ENCODE measurements at places on chromosomes 3 and 15.
A peak's percentile ranks its signal among the peaks of the same experiment; 100 is the strongest.

DNA sequence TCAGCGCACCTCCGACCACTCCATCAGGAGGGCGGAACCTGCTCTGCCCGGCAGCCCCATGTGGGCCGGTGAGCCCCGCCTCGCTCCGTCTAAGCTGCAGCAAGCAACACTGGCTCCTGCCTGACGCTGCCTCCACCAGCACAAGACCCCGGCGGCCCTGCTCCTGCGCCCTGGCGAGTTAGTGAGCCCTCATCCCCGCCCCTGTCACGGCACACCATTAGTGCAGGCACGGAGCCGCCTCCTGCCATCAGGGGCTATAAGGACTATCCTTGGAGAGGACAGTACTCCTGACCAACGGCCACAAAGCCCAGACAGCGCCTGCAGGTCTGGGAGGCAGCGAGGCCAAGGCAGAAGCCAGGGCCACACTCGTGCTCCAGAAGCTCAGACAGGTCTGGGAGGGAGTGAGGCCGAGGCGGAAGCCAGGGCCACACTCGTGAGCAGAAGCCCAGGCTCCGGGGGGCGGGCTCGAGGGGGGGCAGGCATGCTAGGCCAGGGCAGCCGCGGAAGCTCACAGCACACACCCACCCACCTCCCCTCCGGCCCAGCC, 39.4 kb downstream of the TNK2 start:
- no peak for DNase-seq

DNA sequence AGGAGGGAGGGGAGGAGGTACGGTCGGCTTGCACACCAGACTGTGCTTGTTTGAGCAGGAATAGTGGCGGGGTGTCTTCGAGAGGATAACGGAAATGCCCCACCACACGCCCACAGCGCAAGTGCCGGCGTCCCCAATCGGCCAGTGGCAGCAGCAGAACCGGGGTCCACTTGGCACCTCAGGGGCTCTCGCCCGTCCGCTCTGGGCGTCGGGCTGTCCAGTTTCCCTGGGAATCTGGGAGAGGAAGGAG, 53.7 kb downstream of the CCDC54 start:
- DNase-seq: peak; percentile 28

DNA sequence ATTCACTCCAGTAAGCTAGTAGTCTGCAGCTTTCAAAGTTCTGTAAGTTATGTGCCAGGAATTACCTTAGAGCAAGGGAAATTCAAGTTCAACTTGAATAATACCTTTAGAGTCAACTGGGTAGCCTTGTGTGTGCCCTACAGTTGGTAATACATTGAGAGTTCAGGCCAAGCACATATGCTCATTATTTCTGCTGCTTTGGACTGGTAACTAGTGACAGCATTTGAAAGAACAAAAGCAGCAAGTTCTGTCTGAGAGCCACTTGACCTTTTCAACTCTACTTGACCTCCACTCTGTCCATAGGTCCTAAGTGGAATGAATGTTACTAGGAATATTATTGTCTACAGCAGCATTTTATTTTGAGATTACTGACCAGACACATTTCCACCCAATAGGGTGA, 723.5 kb downstream of the NLGN1 start:
- no peak for DNase-seq

DNA sequence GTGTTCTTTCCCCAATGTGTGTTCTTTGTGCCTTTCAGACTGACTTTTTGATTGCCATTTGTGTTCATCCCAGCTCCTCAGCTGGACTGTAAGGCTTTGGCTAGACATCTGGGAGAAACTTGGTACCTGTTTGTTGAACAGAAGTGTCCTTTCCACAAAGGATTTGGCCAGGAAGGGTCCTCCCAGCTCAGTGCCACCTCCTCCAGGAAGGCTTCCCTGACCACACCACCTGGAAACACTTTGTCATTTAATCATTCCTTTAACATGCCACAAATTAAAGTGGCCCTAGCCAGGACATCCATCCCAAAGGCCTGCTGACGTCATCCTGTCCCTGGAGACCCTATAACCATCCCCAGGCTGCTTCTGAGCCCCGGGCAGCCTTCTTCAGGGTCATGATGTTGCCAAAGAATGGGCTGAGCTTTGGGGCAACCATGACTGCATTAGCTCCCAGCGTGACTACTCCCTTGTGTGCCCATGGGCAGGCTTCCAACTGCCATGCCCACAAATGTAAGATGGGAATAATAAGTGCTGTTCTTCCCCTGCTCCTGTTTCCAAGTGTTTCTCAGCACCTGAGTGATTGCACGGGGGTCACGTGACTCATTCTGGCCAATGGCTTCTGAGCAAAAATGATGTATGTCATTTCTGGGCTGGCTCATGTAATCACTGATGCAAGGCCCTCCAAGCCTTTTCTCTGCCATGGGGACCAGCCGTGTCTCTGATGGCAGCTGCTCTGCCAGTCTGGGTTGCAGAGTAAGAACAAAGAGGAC, 112.5 kb upstream of the SMAD3 start:
- DNase-seq: no peak

DNA sequence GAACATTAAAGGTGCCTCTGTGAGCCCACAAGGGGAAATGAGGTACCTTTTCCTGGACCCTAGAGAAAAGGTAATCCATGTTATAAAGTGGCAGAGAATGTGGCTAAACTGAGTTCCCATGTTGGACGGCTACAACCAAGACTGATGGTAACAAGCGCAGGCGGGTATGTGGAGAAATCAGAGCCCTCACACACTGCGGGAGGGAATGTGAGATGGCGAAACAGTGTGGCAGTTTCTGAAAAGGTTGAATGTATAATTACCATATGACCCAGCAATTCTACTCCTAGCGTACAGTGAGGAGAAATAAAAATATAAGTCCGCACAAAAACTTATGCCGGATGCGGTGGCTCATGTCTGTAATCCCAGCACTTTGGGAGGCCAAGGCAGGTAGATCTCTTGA, 24.1 kb upstream of the SHISA5 start:
- no peak for DNase-seq

GRCh38 chr3:156818890-156819289, 7.3 kb upstream of the LEKR1 start:
- no peak for DNase-seq

Measured in stimulated activated CD4-positive, alpha-beta T cell treated with anti-CD3 and anti-CD28 coated beads, Interleukin-1b, Interleukin-23, amount 100 ng/mL, for 48 hours (primary cell).